ENCODE measurements at places on chromosomes 16 and 17. TPM values are rescaled to one million over a fixed set of nuclear protein-coding genes. Genes with fewer than 3 reads are reported as not detected.

CDK5RAP3 gene
- 123 TPM for total RNA-seq

ABCA6 gene
- total RNA-seq, result 0.30 TPM

SPECC1 gene
- total RNA-seq, result 91.9 TPM

IL4R gene
- 30.1 TPM for total RNA-seq

KRTAP9-8 gene
- total RNA-seq, result not detected

ALG1 gene
- total RNA-seq, result 32.2 TPM

CCL23 gene
- not detected for total RNA-seq

RUNDC3A gene
- total RNA-seq, result 0.77 TPM

C17orf113 gene
- total RNA-seq, result 0.77 TPM

GINS2 gene
- 3.8 TPM for total RNA-seq
